SK-N-SH (cell line): ENCODE measurements at places on chromosomes 2 and 18.

DNA sequence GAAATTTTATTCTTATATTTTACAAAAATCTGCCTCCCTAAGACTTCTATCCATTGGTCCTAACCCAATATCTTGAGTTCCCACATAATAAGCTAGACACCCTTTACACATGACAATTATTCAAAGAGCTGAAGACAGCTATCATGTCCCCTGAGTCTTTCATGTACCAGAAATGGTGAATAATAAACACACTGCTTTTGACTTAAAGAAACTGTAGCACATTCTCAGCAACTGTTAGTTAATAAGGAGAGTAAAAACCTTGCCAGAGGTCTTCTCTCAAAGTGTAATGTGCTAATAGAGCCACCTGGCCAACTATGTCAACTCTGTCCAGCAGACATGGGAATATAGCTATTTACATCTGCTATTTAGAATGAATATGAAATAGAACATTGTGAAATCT is 109.7 kb upstream of the ARL5A start:
- no peaks in the 10 kb centered on the region for H3K4me1 ChIP-seq
- no peaks in the 10 kb centered on the region for H3K27me3 ChIP-seq
- H3K27ac ChIP-seq: no peak overlapping the region
- no peak overlapping the region for H3K4me3 ChIP-seq
- H3K36me3 ChIP-seq: no peaks in the 10 kb centered on the region
- DNase-seq: no peak

DNA sequence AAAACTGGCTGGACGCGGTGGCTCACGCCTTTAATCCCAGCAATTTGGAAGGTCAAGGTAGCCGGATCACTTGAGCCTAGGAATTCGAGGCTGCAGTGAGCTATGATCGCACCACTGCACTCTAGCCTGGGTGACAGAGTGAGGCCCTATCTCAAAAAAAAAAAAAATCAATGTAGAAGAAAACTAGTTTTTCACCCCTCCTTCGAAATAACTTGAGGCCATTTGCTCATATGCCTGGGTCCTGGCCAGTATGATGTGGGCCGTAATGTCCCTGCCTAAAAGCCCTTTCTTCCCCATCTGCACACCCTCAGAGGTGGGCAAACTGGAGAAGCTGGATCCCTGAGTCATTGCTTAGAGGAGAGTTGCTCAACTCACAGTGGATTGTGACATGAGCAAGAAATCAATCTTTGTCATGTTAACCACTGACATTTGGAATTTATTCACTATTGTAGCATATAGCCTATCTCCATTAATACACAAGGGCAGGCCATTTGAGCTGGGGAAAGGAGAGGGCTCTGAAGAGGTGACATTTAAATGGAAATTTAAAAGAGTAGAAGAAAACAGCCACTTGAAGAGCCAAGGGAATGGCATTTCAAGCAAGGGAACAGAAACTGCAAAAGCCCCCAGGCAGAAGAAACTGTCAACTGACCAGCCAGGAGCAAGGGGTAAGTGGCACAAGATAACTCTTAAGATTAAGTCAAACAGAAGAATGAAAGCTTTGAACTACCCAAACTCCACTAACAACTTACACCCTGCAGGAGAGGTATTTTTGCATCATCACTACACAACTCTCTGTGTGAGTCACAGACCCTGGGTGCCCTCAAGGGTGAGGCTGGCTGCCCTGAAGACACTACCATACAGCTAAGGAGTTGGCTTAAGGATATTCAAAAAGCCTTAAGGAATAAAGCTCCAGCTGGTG is 7.6 kb upstream of the METTL21A start:
- no peaks in the 10 kb centered on the region for H3K4me1 ChIP-seq
- no peak overlapping the region for H3K4me3 ChIP-seq
- H3K27ac ChIP-seq: no peak overlapping the region
- no peaks in the 10 kb centered on the region for H3K36me3 ChIP-seq
- H3K27me3 ChIP-seq: no peaks in the 10 kb centered on the region

GRCh38 chr2:180728928-180729559 is 251.4 kb upstream of the UBE2E3 start:
- no peaks in the 10 kb centered on the region for H3K27me3 ChIP-seq
- no peak overlapping the region for H3K27ac ChIP-seq
- H3K36me3 ChIP-seq: no peaks in the 10 kb centered on the region
- DNase-seq: no peak
- H3K4me1 ChIP-seq: no peaks in the 10 kb centered on the region; the same call in 1 of the 2 replicates

DNA sequence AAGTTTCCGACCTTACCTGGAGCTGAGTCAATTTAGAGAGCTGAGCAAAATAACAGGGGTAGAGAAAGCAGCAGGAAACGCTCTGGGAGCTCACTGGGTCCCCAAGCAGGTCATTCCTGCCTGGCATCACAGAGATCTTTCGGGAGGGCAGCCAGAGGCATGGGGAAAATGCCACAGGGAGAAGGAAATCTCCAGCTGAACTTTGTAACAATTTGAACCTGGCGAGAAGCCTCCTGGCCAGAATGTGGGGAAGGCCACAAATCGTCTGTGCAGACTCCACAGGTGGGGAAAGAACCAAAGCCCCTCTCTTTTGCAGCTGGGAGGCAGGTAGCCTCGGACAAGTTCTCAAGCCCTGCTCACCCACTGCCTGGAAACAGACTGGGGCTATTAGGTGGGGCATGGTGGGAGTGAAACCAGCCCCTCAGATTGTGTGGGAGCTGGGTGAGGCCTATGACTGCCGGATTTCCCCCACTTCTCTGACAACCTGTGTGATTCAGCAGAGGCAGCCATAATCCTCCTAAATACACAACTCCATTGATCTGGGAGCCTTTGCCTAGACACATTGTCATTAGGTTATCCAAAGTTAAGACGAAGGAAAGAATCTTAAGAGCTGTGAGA is 53.9 kb downstream of the INO80D start:
- H3K4me1 ChIP-seq: no peaks in the 10 kb centered on the region
- H3K36me3 ChIP-seq: peaks cover 16% of the 10 kb centered on the region
- DNase-seq: no peak
- H3K27ac ChIP-seq: no peak overlapping the region
- H3K27me3 ChIP-seq: no peaks in the 10 kb centered on the region
- H3K4me3 ChIP-seq: no peak overlapping the region

GRCh38 chr2:229810786-229811185 is 96.4 kb upstream of the DNER start:
- no peaks in the 10 kb centered on the region for H3K27me3 ChIP-seq
- no peak for DNase-seq
- H3K27ac ChIP-seq: no peak overlapping the region
- H3K4me3 ChIP-seq: no peak overlapping the region
- peaks cover 92% of the 10 kb centered on the region for H3K36me3 ChIP-seq

GRCh38 chr2:23077596-23077995 is 307.4 kb upstream of the KLHL29 start:
- H3K4me1 ChIP-seq: no peaks in the 10 kb centered on the region
- H3K27ac ChIP-seq: no peak overlapping the region
- H3K27me3 ChIP-seq: no peaks in the 10 kb centered on the region
